Mesendoderm (in vitro differentiated cells): ENCODE measurements at places on chromosomes 13 and 19.

- DNase-seq: no peak
These were observed 319.2 kb upstream of the PCDH9 start for GRCh38 chr13:67549331-67549730.

DNA sequence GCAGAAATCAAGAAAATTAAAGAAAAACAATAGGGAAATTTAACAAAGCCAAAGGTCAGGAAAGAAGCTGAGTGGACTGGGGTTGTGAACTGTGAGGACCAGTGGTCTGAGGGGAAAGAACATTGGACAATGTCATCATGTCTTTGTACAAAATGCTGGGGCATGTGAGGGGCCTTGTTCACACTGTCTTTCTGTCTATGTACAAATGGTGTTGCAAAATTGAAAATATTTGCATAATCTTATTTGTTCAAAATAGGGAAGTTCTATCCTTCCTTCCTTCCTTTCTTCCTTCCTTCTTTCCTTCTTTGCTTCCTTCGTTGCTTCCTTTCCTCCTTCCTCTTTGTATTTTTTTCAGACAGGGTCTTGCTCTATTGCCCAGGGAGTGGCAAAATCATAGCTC is 79.2 kb upstream of the SCEL start:
- DNase-seq: no peak

DNA sequence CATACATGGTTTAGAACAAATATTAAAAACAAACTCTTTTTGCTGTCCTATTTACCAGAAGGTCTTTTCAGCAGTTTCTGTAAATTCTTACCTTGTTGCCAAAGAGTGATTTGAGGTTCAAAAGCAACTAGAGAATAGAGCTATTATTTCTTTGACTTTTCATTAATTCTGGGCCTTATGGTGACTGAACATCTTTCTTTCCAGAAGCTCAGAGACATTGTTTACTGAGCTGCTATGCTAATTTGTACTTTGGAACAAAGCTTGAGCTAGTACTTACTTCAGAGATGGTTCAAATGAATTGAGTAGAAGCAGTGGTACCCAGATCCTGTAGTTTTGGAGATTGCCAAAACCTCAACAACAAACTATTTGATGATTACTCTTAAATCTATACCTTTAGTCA is 331.2 kb downstream of the SPRY2 start:
- DNase-seq: no peak

DNA sequence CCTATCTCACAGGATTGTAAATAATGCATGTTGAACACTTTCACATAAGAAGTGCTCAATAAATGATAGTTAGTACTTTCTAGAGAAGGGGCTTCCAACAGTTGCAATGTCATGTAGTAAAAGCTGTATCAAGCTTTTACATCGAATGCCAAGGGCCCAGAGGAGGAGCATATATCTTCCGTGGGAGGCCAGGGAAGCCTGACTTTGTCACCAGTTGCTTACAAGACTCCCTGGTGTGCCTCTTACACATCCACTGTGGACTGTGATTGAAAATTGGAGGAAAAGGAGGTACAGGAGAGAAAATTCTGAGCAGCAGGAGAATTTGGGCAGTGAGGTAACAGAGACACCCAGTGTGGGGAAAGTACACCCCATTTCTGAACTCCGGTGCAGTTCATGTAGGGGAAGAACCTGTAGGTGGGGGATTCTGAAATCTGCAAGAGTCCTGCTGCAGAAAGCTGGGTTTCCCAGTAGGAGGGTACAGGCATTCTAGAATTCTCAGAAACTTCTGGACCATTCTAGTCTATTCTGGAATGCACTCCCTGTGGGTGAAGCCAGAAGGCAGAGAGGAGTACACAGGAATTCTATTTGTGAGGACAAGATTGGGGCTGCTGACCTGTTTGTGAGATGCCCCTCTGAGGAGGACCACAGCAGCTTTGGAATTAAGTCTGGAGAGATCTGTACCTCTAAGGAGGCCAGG is 54.0 kb downstream of the ALOX5AP start:
- DNase-seq: no peak

- DNase-seq: peak; percentile 60
These were observed 162.9 kb upstream of the NBEA start for GRCh38 chr13:34779171-34779570.

DNA sequence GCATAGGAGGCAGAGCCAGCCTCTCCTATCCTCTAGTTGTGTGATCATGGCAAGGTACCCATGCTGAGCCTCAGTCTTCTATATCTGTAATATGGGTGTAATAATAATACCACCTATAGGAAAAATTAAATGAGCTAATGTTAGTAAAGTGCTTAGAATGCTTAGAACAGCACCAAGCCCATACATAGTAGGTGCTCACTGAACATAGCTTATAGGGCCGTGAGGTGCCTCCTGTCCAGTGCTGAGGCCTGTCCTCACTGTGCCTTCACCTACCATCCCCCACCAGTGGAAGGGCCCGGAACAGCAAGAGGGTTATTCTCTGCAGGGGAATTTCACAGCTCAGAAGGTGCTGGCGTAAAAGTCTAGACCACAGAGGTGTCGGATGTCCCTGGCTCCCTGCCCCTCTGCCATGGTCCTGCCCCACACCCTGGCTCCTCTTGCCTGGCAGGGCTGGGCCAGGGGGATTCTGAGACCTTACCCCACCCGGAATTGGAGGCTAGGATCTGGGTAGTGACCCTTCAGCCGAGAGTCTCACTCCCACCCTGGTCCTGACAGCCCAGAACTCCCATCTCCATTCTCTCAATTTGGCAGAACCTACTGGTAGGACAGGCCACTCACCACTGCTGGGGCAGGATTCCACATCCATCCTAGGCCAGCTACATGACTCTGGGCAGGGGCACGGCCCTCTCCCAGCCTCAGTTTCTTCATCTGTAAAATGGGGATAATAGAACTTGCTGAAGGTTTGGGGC is 2.2 kb upstream of the SCN1B start:
- peak; percentile 75 for DNase-seq

GRCh38 chr19:3536429-3537100 is 2.4 kb upstream of the TEKTIP1 start:
- DNase-seq: no peak
